Heart left ventricle (tissue), 16 donors: ENCODE measurements at places on chromosomes 5 and 9.

DNA sequence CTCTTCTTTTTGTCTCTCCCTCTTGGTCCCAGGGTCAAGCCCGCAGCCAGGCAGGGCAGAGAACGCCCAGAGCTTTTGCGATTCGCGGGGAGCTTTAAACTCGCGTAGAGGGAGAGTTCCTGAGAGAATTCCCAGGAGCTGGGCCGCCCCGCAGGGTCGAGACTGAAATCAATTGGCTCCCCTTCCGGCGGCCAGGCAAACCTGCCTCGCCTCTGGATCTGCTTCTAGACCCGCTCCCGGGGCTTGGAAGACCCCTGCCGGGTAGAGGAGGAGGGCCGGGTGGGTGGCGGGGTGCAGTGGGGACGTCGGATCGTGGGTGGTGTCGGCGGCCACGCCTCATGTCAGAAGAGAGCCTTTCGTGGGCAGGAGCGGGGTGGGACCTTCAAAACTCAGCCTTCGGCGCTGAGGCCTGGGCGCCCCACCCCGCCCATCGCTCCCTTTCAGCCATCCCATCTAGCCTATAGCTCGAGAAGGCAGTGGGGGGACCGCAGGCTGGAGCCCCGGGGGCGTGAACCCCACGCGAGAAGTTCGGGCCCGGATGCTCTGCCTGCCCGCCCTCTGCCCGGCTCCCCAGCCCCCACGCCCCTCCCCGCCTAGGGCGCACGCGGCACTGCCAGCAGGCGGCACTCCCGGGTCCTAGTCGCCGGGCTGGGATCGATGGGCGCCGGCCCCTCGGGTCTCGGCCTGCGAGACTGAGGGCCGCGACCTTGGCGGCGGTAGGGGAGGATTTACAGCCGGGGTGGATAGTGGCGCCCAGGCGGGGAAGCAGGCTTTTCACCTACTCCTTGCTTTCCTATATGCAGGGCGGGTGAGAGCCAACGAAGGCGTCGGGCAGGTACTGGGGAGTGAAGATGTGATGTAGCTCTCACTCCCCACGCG lies 6.1 kb downstream of the PRDM6 start:
- H3K4me3 ChIP-seq = peak overlapping the region; percentile 8
- no peak overlapping the region for H3K27ac ChIP-seq
- no peak for DNase-seq
- H3K27me3 ChIP-seq = peaks cover 73% of the 10 kb centered on the region
- no peaks in the 10 kb centered on the region for H3K36me3 ChIP-seq

DNA sequence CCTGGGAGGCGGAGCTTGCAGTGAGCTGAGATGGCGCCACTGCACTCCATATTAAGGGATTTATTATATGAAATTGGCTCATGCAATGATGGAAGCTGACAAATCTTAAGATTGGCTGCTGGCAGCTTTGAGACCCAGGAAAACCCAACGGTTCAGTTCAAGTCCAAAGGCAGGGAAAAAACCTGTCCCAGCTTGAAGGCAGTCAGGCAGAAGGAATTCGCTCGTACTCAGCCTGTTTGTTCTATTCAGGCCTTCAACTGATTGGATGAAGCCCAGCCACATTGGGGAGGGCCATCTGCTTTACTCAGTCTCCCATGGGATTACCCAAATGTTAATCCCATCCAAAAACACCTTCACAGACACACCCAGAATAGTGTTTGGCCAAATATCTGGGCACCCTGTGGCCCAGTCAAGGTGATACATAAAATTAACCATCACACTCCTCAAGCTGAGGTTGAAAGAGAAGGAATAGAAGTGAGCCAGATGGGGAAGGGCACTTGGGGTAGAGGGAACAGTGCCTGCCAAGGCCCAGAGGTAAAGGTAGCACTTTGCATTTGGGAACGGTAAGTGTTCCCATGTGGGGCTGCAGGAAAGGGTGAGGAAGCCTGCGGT lies 8.5 kb upstream of the ORM1 start:
- H3K4me3 ChIP-seq = no peak overlapping the region
- H3K4me1 ChIP-seq = no peaks in the 10 kb centered on the region
- DNase-seq = no peak
- no peaks in the 10 kb centered on the region for H3K27me3 ChIP-seq
- H3K36me3 ChIP-seq = no peaks in the 10 kb centered on the region
- H3K27ac ChIP-seq = no peak overlapping the region

GRCh38 chr9:33443047-33443446 lies 4.3 kb downstream of the AQP3 start:
- peaks cover 24% of the 10 kb centered on the region for H3K4me1 ChIP-seq
- H3K27ac ChIP-seq = no peak overlapping the region
- DNase-seq = no peak
- H3K27me3 ChIP-seq = no peaks in the 10 kb centered on the region
- H3K4me3 ChIP-seq = no peak overlapping the region
- no peaks in the 10 kb centered on the region for H3K36me3 ChIP-seq

DNA sequence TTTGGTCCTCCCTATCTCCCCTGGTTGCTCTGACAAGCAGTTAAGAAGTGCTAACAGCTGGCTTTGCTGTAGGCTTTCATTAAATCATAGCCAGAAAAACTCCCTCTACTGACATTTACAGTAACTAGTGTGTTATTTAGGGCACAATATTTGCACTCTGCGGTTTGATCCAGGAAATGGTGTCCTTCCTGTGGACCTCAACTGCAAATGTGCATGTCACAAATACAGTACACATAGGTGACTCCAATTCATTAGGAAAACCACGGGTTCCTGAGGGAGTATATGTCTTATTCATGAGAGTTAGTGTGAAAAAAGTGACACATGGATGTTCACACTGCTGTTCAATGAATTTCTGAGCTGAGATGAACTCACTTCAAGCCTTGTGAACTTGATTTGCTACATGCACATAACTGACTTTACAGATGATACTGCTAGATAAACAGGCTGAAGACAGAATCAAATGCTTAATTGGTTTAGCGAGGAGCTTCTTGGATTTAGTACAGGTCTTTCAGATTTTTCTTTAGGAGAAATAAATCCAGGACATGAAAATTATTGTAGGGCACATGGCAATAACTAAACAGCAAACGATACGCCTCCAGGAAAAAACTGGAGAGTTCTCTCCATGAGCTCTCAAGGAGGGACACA lies 281.5 kb downstream of the EFNA5 start:
- DNase-seq = no peak
- peaks cover 27% of the 10 kb centered on the region for H3K4me1 ChIP-seq
- peak overlapping the region; percentile 66 for H3K27ac ChIP-seq
- no peak overlapping the region for H3K4me3 ChIP-seq
- H3K27me3 ChIP-seq = no peaks in the 10 kb centered on the region

- no peaks in the 10 kb centered on the region for H3K27me3 ChIP-seq
- H3K27ac ChIP-seq = no peak overlapping the region
- H3K4me3 ChIP-seq = no peak overlapping the region
- H3K36me3 ChIP-seq = no peaks in the 10 kb centered on the region
These were observed 49.5 kb upstream of the TGFBR1 start for GRCh38 chr9:99055384-99055783.

DNA sequence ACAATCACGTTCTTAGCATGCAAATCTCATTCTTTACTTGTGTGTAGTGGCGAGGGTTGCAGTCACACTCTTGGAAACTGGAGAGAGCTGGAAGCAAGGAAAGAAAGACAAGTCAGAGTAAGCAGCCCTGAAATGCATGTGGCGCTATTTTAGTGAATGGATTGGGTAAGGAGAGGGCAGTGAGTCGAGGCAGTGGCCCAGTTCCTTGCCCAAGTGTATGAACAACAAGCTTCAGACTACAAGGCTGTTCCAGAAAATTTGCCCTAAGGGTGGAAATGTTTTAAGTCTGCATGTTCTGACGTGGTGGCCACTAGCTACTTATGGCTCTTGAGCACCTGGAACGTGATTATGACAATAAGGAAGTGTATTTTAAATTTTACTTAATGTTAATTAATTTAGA lies 59.4 kb upstream of the PTPN3 start:
- no peaks in the 10 kb centered on the region for H3K36me3 ChIP-seq
- no peaks in the 10 kb centered on the region for H3K4me1 ChIP-seq
- no peak overlapping the region for H3K4me3 ChIP-seq

- no peaks in the 10 kb centered on the region for H3K27me3 ChIP-seq
- H3K4me1 ChIP-seq = peaks cover 10% of the 10 kb centered on the region
- H3K27ac ChIP-seq = no peak overlapping the region
- peak overlapping the region; percentile 61 for H3K4me3 ChIP-seq
These were observed 1.1 kb upstream of the PTPN3 start for GRCh38 chr9:109499093-109499630.

DNA sequence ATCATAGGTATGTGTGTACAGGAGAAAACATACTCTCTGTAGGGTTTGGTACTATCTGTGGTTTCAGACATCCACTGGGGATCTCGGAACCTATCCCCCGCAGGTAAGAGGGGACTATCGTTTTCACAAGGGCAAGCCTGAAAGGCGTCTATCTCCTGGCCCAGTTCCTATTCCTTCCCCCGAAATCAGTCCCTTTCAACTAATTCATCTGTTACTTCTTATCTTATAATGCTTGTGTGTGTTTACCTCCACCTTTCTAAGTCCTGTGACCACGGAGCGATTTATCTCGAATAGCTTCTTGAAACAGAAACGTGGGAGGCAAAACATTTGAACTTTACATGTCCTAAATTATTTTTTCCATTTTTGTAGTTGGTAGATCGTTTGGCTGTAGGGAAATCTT lies 11.4 kb downstream of the ABO start:
- peaks cover under 1% of the 10 kb centered on the region for H3K4me1 ChIP-seq
- DNase-seq = no peak
- H3K27me3 ChIP-seq = no peaks in the 10 kb centered on the region

DNA sequence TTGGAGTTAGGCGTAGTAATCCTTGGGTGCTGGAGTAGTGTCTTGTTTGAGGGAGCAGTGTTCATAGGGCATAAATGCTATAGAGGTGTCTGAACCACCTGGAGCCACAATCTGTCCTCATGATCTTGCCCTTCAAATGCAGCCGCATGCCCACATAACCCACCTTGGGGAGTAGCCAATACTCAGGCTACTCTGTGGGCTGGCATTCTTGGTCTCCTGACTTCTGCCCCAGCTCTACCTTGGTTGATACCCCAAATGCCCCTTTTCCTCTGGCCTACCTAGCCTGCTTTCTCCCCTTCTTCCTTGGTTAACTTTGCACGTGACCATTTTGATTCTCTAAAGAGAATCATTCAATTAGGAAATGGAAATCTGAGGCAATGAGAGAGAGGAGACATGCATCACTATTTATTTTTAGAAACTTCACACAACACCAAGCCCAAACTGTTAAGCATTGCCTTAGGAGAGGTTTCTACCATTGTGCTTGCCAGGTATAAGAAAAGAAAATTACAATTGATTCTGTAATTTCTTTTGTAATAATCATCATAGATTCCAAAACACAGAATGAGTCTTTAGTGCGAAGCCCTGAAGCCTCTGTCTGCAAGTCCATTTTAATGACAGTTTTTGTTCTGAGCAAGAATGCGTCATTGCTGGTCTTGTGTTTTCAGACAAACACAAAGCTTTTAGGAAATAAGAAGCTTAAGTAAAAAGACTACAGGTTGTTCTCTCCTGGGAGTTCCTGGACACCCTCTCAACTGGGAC lies 135.2 kb downstream of the C9orf152 start:
- no peak for DNase-seq
- peaks cover 32% of the 10 kb centered on the region for H3K4me1 ChIP-seq
- H3K4me3 ChIP-seq = no peak overlapping the region
- no peaks in the 10 kb centered on the region for H3K27me3 ChIP-seq

DNA sequence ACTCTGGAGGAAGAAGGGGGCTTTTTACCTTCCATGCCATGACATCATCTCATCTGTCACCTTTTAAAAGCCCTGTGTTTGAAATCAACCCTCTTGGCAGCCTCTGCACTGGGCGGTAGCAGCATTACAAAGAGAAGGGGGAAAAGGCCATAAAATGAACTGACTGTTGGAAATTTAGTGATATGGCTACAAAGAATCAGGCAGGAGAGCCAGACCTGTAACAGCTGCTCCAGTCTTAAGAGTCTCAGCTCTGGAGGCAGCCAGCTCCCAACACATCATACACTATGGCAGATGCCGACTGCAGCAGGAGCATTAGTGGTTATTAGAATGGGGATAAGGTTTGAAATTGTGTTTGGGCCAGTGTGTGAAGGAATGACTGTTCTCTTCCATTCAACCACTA lies 257.5 kb downstream of the DMAC1 start:
- H3K27ac ChIP-seq = no peak overlapping the region
- no peak overlapping the region for H3K4me3 ChIP-seq
- no peak for DNase-seq
- H3K27me3 ChIP-seq = no peaks in the 10 kb centered on the region
- H3K4me1 ChIP-seq = no peaks in the 10 kb centered on the region

DNA sequence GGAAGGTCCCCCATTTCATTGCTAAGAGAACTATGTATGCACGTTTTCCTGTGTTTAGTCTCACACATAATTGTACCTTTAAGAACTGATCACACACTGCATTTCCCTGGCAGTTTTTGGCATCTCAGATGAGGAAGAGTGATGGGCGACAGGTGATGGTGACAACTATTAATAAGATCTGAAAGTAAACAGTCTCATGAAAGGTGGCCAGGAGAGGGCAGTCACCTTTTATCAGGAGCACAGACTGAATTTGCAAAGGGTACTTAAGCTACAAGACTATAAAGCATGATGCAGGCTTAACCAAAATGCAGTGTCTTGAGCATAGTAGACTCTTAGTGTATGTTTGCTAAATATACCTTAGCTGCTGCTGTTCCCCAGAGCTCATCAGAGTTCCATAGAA lies 91.5 kb downstream of the GHR start:
- DNase-seq = no peak
- peaks cover 35% of the 10 kb centered on the region for H3K4me1 ChIP-seq
- H3K27me3 ChIP-seq = no peaks in the 10 kb centered on the region
- H3K36me3 ChIP-seq = no peaks in the 10 kb centered on the region

DNA sequence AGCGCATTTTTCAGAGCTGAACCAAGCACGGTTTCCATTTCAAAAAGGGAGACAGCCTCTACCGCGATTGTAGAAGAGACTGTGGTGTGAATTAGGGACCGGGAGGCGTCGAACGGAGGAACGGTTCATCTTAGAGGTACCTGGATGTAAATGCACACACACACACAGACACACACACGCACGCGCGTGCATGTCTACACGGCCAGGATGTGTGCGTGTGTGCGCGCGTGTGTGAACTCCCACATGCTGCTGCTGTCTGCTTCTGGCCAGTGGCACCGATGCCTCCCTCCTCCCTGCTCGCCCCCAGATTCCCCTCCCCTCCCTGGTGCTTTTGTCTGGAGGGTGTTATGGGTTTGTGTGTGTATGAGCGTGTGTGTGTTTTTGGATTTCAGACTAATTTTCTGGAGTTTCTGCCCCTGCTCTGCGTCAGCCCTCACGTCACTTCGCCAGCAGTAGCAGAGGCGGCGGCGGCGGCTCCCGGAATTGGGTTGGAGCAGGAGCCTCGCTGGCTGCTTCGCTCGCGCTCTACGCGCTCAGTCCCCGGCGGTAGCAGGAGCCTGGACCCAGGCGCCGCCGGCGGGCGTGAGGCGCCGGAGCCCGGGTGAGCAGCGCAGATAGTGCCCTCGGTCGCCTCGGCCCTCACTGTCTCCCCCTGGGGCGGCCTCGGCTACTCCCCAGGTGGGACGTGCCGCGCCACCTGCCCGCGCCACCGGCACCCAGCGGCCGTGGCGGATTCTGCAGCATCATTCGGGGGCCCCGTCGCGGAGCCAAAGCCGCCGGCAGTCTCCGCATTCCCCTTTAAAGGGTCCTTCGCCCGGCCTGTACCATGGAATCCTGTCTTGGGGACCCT lies at the start of gene NTRK2:
TSS of gene NTRK2 (plus strand) at position 442 of the 850 bp plus-strand sequence. CDS start 1,020 bp downstream, outside the sequence.
- H3K27me3 ChIP-seq = peaks cover 16% of the 10 kb centered on the region
- peak within 1 kb of the TSS; percentile 53 for H3K4me3 ChIP-seq
- peaks cover 14% of the 10 kb centered on the region for H3K4me1 ChIP-seq
- peak within 1 kb of the TSS; percentile 32 for H3K27ac ChIP-seq
- no peaks in the 10 kb centered on the region for H3K36me3 ChIP-seq

GRCh38 chr9:116344416-116344815 lies 190.8 kb downstream of the PAPPA start:
- H3K4me1 ChIP-seq = peaks cover 3% of the 10 kb centered on the region
- H3K27me3 ChIP-seq = no peaks in the 10 kb centered on the region
- H3K4me3 ChIP-seq = no peak overlapping the region
- DNase-seq = no peak
